ENCODE measurements at places on chromosomes 2 and 18. TPM values are rescaled to one million over a fixed set of nuclear protein-coding genes. Genes with fewer than 3 reads are reported as not detected.
A peak's percentile ranks its signal among the peaks of the same experiment; 100 is the strongest.

GRCh38 chr2:2321200-2321540 lies 9.9 kb downstream of the MYT1L start:
- DNase-seq: no peak
- H3K4me3 ChIP-seq: no peak overlapping the region
- H3K4me1 ChIP-seq: no peaks in the 10 kb centered on the region
- no peak overlapping the region for H3K27ac ChIP-seq
- H3K36me3 ChIP-seq: no peaks in the 10 kb centered on the region
- H3K27me3 ChIP-seq: peaks cover 5% of the 10 kb centered on the region

- DNase-seq: no peak
- no peaks in the 10 kb centered on the region for H3K36me3 ChIP-seq
- no peaks in the 10 kb centered on the region for H3K27me3 ChIP-seq
These were observed 500.4 kb downstream of the SLC4A3 start for GRCh38 chr2:220127876-220128275.

- H3K27me3 ChIP-seq: peaks cover 11% of the 10 kb centered on the region
- no peaks in the 10 kb centered on the region for H3K4me1 ChIP-seq
- no peak overlapping the region for H3K27ac ChIP-seq
- H3K4me3 ChIP-seq: no peak overlapping the region
- no peak for DNase-seq
These were observed 283.1 kb downstream of the CELF4 start for GRCh38 chr18:37282386-37283037.

- H3K36me3 ChIP-seq: peaks cover 4% of the 10 kb centered on the region
- no peak overlapping the region for H3K27ac ChIP-seq
- DNase-seq: no peak
- no peaks in the 10 kb centered on the region for H3K27me3 ChIP-seq
- H3K4me1 ChIP-seq: peaks cover 12% of the 10 kb centered on the region
- H3K4me3 ChIP-seq: no peak overlapping the region
These were observed 764.6 kb upstream of the ZEB2 start for GRCh38 chr2:145284551-145284950.

GRCh38 chr18:57210107-57210715 lies 63.3 kb downstream of the BOD1L2 start:
- peaks cover 9% of the 10 kb centered on the region for H3K4me1 ChIP-seq
- H3K36me3 ChIP-seq: no peaks in the 10 kb centered on the region
- DNase-seq: no peak
- no peak overlapping the region for H3K4me3 ChIP-seq
- H3K27me3 ChIP-seq: peaks cover 4% of the 10 kb centered on the region
- no peak overlapping the region for H3K27ac ChIP-seq

Gene C2orf92
- total RNA-seq: 15.0 TPM

GRCh38 chr2:61165946-61166345 lies 4.0 kb downstream of the C2orf74 start:
- H3K4me1 ChIP-seq: no peaks in the 10 kb centered on the region
- H3K27ac ChIP-seq: no peak overlapping the region
- H3K36me3 ChIP-seq: peaks cover 35% of the 10 kb centered on the region
- H3K4me3 ChIP-seq: no peak overlapping the region
- no peak for DNase-seq
- no peaks in the 10 kb centered on the region for H3K27me3 ChIP-seq

Gene CROCC2
- not detected for total RNA-seq

Gene SCYGR4
- total RNA-seq: not detected

GRCh38 chr2:50431958-50432650 lies 599.8 kb downstream of the NRXN1 start:
- H3K4me1 ChIP-seq: no peaks in the 10 kb centered on the region
- H3K27me3 ChIP-seq: no peaks in the 10 kb centered on the region
- no peak overlapping the region for H3K4me3 ChIP-seq
- H3K36me3 ChIP-seq: no peaks in the 10 kb centered on the region

GRCh38 chr2:217636578-217636977 lies 366.2 kb downstream of the TNS1 start:
- no peak overlapping the region for H3K27ac ChIP-seq
- no peak for DNase-seq
- H3K4me3 ChIP-seq: no peak overlapping the region
- H3K27me3 ChIP-seq: peaks cover 2% of the 10 kb centered on the region
- peaks cover 29% of the 10 kb centered on the region for H3K4me1 ChIP-seq

DNA sequence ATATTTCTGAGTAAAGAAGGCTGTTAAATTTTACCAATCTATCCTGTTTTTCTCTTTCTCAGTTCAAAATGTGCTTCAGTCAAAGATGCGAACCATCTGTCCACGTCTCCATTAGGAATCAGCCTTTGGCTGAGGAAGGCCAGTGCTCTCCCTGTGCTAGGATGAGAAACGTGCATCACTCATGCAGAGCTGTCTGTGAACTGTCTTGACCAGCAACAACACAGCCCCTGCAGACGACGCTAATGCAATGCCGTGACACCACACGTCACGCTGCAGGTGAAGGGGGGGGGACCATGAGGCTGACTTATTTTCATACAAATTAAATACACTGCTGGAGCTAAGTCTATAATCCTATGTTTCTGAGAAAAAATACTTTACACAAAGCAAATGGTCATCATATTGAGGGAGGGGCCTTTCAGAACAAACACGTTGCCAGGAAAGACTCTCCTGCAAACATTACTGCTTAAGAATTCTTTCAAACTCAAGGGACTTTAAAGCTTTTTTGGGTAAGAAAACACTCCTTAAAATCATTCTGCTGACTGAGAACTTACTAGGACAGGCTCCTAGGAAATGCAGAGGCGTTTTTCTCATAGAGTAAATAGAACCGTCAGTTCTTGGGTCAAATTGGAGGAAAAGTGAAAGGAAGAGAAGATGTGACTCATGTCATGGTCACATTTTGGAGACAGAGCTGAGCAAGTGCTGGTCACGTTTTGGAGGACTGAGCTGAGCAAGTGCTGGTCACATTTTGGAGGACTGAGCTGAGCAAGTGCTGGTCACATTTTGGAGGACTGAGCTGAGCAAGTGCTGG lies 97.0 kb downstream of the MBP start:
- no peak overlapping the region for H3K4me3 ChIP-seq
- peaks cover 7% of the 10 kb centered on the region for H3K36me3 ChIP-seq
- H3K27ac ChIP-seq: peak overlapping the region; percentile 6
- H3K27me3 ChIP-seq: no peaks in the 10 kb centered on the region
- peaks cover 38% of the 10 kb centered on the region for H3K4me1 ChIP-seq

- no peaks in the 10 kb centered on the region for H3K4me1 ChIP-seq
- peaks cover 17% of the 10 kb centered on the region for H3K36me3 ChIP-seq
- no peak overlapping the region for H3K27ac ChIP-seq
These were observed 182.5 kb downstream of the PRKCE start for GRCh38 chr2:45833968-45834344.

DNA sequence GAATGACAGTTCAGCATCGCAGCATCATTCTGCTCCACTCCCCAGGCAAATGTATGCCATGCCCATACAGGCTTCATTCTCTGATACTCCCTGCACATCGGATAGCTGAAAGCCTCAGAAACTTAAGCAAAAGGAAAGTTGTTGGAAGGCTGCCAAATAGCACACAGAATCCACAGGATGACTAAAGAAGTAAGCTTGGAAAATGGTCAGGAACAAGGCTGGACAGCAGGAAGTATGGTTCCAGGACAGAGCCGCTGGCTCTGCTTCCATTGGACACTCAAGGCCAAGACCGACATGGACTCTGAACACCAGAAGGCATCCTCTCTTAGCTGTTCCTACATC lies 256.5 kb downstream of the CDH20 start:
- peaks cover 26% of the 10 kb centered on the region for H3K4me1 ChIP-seq
- H3K27me3 ChIP-seq: no peaks in the 10 kb centered on the region
- peak overlapping the region; percentile 40 for H3K27ac ChIP-seq
- H3K4me3 ChIP-seq: no peak overlapping the region

- no peak for DNase-seq
- no peak overlapping the region for H3K4me3 ChIP-seq
- no peak overlapping the region for H3K27ac ChIP-seq
- no peaks in the 10 kb centered on the region for H3K36me3 ChIP-seq
- H3K27me3 ChIP-seq: peaks cover 3% of the 10 kb centered on the region
- H3K4me1 ChIP-seq: peaks cover 9% of the 10 kb centered on the region
These were observed 106.4 kb downstream of the CTAGE1 start for GRCh38 chr18:22311301-22311700.

GRCh38 chr2:147910990-147911473 lies 66.2 kb downstream of the ACVR2A start:
- H3K4me3 ChIP-seq: no peak overlapping the region
- peaks cover 4% of the 10 kb centered on the region for H3K36me3 ChIP-seq
- H3K27me3 ChIP-seq: no peaks in the 10 kb centered on the region
- DNase-seq: no peak

- no peak overlapping the region for H3K4me3 ChIP-seq
- no peak for DNase-seq
- no peaks in the 10 kb centered on the region for H3K27me3 ChIP-seq
- H3K27ac ChIP-seq: no peak overlapping the region
- no peaks in the 10 kb centered on the region for H3K36me3 ChIP-seq
These were observed 41.1 kb upstream of the CCDC150 start for GRCh38 chr2:196598412-196598811.

DNA sequence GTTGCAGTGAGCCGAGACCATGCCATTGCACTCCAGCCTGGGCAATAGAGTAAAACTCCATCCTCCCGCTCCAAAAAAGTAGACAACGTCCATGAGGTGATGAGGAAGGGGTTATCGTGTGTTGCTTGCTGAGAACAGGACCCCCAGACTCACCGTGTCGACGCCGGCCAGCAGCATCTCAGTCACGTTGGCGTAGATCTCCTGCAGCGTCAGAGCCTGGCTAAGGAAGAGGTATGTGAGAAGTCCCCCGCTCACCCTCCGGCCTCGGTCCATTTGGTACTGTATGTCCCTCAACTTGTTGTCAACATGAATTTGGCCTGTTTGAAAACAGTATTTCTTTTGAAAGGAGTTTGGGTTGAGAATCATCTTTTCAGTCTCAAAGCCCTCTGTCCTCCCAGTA lies 20.9 kb downstream of the CYP27C1 start:
- H3K4me1 ChIP-seq: peaks cover 22% of the 10 kb centered on the region
- no peaks in the 10 kb centered on the region for H3K27me3 ChIP-seq
- DNase-seq: peak; percentile 78
- H3K4me3 ChIP-seq: no peak overlapping the region
- peaks cover 24% of the 10 kb centered on the region for H3K36me3 ChIP-seq

DNA sequence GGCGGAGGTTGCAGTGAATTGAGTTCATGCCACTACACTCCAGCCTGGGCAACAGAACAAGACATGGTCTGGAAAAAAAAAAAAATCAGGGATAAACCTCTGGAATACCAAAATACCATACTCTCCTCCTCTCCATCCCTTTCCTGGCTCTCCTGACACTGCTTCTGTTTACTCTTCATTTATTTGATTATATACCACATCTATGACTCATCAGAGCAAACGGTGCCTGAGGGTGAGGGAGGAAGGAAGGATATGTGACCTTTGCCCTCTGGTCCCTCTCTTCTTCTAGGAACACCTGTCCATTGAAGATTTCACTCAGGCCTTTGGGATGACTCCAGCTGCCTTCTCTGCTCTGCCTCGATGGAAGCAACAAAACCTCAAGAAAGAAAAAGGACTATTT lies 30.0 kb downstream of the VIL1 start:
- H3K4me1 ChIP-seq: peaks cover 5% of the 10 kb centered on the region
- no peak overlapping the region for H3K4me3 ChIP-seq
- DNase-seq: no peak
- no peak overlapping the region for H3K27ac ChIP-seq
- H3K36me3 ChIP-seq: peaks cover 18% of the 10 kb centered on the region
- no peaks in the 10 kb centered on the region for H3K27me3 ChIP-seq

- no peak for DNase-seq
- H3K27me3 ChIP-seq: no peaks in the 10 kb centered on the region
- H3K4me1 ChIP-seq: peaks cover 65% of the 10 kb centered on the region
- no peaks in the 10 kb centered on the region for H3K36me3 ChIP-seq
- peak overlapping the region; percentile 60 for H3K27ac ChIP-seq
These were observed 174.1 kb downstream of the NEDD4L start for GRCh38 chr18:58218117-58218516.

DNA sequence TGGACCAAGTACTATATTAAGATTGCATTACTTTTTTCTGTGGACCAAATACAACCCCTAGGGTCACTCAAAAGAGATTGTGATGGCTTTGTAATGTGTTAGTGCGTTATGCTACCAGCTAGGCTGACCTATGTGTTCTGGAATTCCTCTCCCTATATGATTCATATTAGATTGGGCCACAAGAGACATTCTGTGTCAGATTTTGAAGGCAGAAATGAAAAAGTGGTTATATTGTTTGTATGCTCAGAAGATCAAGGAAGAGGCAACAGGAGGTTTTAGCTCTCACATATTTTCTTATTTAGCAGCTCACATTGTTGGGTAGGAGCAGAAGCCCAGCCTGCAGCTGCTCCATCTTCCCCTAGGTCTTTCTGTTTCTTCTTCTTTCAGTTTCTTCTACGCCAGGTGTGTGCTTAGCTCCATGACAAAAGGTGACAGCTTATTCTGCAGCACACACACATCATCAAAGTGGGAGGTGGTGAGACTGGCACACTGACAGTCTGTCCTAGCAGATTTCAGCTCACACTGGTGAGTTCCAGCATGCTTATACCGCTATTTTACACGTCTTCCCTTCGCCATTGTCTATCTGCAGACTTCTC lies 156.8 kb upstream of the UBE2E3 start:
- no peak overlapping the region for H3K27ac ChIP-seq
- H3K4me1 ChIP-seq: peaks cover 8% of the 10 kb centered on the region

Gene RAD51AP2
- not detected for total RNA-seq

DNA sequence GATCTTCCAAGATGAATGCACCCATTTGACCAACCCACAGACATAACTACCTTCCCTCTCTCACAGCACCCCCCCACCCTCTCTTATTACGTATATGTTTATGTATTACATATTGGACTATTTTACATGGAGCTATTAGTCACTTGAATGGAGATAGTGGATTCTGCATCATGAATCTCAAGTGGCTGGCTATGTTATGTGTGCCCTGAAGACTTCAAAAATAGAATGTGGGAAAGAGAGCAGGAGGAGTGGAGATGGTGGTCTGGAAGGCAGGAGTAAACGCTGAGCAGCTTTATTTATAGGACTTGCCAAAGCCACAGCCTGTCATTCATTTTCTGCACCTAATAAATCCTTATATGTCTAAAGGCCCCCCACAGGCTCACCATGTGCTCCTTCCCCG lies 4.9 kb downstream of the ANTXR1 start:
- H3K36me3 ChIP-seq: peaks cover 3% of the 10 kb centered on the region
- no peak overlapping the region for H3K4me3 ChIP-seq
- no peak overlapping the region for H3K27ac ChIP-seq
- no peaks in the 10 kb centered on the region for H3K27me3 ChIP-seq

DNA sequence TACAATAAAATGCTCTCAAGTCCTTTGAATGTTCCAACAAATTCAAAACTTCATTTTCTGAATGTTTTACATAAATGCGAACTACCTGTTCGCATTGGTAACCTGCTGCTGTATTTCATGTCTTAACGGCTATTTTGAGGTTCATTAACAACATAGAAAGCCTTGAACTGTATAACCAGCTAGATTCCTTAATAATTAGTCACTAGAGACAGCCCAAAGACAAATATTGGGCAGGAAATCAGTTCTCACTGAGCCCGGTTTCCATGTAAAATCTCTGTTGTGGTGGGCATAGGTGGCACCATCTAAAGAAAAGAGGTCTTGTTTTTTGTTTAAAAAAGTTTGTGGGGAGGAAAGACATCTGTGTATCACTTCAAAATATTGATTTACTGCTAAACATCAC lies 29.2 kb downstream of the PDIA6 start:
- H3K4me3 ChIP-seq: no peak overlapping the region
- no peaks in the 10 kb centered on the region for H3K27me3 ChIP-seq
- DNase-seq: no peak
- H3K36me3 ChIP-seq: peaks cover 59% of the 10 kb centered on the region
- no peak overlapping the region for H3K27ac ChIP-seq

Gene SAG
- total RNA-seq: not detected
